ENCODE measurements at places on chromosomes 6 and 20.

GRCh38 chr6:38095054-38095453, 275.5 kb downstream of the ZFAND3 start:
- DNase-seq = no peak

DNA sequence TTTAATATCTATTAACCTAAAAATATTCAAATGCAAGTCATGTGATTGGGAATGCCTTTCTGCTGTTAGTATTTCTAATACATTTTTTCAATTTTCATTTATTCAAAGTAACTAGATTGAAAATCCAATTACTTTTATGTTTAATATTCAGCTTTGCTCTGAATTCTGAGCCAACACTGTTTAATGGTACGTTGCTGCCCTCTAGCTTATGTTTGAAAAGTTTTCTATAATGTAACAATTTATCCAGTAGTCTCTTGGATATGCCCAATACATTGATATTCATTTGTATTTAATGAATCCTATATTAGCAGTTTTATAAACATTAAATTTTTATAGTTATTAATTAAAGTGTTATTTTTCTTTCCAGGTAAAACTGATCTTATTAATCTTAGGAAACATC, 47.4 kb downstream of the LGSN start:
- no peak for DNase-seq

DNA sequence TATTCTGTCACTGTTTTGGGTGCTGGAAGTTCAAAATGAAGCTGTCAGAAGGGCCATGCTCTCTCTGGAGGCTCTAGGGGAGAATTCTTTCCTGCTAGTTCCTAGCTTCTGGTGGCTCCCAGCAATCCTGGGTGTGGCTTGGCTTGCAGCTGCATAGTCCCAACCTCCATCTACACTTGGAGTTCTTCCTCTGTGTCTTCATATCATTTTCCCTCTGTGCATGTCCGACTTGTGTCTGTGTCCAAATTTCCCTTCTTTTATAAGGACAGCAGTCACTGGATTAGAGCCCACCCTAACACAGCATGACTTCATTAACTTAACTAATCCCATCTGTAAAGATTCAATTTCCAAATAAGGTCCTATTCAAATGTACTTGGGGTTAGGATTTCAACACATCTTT, 23.3 kb upstream of the ENPP1 start:
- DNase-seq = no peak

DNA sequence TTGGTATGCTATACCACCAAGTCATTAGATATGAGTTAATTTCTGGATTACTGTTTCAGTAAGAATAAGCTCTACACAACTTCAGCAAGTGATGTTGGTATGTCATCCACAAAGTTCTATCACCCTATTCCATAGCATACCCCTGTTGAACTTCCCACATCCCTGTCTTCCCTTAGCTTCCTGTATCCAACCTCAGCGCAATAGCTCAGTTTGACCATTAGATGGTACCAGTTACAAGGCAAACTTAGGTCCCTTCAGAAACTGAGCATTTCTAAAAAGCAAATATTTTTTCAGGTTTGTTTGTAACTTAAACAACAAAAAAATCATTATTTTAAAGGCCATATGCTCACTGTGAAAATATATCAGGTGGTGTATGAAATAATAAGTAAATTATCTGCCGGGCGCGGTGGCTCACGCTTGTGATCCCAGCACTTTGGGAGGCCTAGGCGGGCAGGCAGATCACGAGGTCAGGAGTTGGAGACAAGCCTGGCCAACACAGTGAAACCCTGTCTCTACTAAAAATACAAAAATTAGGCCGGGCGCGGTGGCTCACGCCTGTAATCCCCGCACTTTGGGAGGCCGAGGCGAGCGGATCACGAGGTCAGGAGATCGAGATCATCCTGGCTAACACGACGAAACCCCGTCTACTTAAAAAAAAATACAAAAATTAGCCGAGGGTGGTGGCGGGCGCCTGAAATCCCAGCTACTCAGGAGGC, 8.8 kb upstream of the MOG start:
- no peak for DNase-seq

GRCh38 chr6:121694389-121694788, 258.9 kb downstream of the GJA1 start:
- no peak for DNase-seq

GRCh38 chr6:139584599-139584998, 210.2 kb upstream of the CITED2 start:
- no peak for DNase-seq

- no peak for DNase-seq
Observed at GRCh38 chr20:50077818-50078601, 34.9 kb downstream of the UBE2V1 start.

- DNase-seq = no peak
Observed at GRCh38 chr6:25354078-25354932, 75.1 kb downstream of the CARMIL1 start.

DNA sequence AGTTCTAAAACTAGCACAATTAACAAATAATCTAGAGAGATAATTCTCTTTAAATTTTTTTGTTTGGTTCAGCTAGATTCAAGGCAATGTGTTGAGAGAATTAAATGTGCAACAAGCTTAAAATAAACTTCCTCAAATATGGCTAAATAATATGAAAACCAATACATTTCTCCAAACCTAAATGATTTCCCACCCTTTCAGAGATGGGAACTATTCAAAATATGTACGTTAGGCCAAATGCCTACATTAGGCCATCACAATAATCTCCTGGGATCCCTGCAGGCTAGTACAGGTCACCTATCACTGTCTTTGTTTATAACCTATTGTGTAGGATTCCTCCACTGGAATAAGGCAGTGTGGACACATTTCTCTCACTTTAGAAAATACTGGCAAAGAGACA, 1.7 kb downstream of the FAXC start:
- no peak for DNase-seq

DNA sequence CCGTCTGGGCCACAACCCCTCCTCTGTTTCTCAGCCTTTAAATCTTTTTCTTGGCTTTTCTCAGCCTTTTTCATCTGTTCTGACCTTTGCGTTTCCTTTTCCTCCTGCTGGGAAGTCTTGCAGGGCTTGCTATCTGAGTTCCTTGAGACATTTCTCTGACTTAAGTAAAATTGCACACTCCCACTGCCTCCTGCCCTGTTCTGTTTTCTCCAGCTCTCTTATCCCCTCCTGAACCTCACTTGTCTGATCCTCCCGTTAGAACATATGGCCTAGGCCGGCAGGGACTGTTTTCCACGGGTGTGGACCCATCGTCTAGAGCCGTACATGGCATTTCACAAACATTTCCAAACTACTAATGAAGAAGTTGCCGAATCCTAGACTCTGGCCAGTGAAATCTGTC, 63.0 kb downstream of the ARID1B start:
- no peak for DNase-seq

DNA sequence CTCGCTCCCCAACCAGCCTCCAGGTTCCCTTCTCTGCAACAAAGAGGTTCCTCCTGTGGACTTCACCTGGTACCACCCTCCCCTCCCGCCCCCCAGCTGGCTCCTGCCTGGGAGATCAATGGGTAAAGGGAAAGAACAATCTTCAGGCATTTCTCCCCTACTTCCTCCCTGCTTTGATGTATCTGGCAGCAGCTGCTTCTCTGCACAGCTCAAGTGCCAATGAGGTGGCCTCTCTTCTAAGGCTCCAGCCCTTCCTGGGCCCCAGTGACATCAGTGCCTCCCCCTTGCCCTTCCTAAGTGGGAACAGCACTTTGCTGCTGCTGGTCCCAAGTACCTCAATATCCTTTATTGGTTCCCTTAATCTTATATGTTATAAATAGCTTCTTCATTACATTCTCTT, 23.5 kb downstream of the MOCS1 start:
- DNase-seq = no peak

GRCh38 chr20:56423211-56423610, 11.2 kb downstream of the CASS4 start:
- DNase-seq = no peak

- no peak for DNase-seq
Observed at GRCh38 chr20:57066126-57066900, 200.1 kb downstream of the BMP7 start.

GRCh38 chr6:128403618-128404444, 116.6 kb downstream of the PTPRK start:
- no peak for DNase-seq

DNA sequence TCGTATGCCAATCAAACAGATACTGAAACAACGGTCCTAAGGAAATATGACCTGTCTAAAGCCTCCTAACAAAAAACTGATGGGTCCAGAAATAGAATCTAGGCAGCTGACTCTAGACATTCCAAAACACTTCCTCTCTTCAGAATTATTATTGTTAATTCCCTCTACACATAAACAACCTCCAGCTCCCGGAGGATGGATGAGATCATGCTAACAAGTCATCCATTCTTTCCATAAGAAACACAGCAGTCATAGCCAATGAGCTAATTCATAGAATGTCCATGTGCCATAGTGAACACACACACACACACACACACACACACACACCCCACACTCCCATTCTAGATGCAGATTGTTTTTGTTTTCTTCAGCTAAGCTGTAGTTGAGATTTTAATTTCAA, 44.3 kb downstream of the HDGFL1 start:
- no peak for DNase-seq

DNA sequence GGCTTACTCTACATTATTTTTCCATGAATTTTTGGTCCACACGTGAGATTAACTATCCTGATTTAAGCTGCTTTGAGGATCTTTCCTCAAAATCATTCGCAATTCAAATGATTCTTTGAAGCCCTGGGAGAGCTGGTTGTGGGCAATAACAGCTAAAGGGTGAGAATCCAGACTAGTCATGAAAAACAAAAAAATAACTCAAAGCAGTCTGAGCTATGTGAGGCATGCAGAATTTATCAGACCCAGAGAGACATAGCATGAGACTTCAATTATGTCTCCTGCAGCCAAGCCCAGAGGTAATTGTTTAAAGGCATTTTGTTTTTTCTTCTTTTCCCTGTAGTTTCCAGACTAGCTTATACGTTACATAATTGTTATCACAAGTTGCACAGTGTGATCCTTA, 517.3 kb upstream of the PTCHD4 start:
- no peak for DNase-seq

DNA sequence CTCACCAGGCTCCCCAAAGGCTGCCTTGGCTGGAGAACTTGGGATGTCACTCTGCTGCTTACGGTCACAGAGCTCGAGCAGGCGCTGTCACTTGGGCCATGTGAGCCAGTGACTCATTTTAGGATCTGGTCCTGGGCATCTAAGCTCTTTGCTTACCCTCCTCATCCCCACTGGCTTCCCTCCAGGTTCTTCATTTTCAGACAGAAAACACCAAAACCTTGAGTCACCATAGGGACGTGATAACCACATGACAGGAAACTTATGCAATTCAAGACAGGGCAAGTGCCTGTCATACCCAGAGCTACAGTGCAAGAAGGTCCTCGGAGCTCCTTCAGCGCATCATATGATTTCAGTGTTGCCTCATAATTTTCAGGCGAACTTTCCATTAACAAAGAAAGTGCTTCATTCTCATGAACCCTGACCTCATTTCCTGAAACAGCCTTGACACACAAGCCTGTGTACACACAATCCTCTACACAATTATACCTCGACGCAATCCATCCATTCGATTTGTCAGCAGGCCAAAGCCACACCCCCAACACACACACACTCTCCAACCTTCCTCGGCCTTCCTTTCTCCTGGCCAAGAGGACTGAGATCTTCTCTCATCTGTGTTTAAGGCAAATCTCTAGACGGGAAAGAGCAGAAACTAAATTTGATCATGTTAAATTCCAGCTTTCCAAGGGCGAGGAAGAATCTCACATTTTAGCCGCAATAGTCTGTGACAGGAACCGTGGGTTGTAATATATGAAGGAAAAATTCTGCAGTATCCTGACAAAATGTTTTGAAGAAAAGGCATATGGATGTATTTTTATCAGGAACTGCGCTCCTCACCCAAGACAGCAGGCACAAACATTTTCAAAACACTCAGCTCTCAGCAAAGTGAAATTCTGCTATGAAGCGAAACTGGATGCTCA, 25.3 kb downstream of the TBC1D7 start:
- DNase-seq = no peak

DNA sequence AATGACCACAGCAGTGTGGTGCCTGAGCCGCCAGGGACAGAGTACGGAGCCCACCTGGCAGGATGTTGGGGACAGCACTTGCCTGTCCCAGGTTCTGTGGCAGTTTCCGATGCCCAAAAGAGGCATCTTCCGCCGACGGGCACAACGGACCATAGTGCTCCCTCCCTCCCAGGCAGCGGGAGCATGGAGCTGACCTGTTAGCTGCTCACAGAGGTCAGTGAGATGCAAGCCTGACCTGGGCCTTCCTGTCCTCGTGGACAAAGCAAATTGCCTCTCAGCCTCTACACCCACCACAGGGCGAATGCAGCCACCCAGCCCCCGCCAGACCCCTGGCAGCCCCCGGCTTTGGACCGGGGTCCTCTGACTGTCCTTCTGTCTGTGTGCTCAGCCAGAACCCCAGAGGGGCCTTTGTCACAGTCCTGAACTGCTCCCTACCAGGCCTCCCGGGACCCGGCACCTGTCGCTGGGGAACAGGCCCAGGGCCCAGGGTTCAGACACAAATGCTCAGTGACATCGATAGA, 16.2 kb upstream of the FRMD1 start:
- DNase-seq = no peak

- DNase-seq = no peak
Observed at GRCh38 chr6:142925575-142926110, 19.3 kb downstream of the HIVEP2 start.

DNA sequence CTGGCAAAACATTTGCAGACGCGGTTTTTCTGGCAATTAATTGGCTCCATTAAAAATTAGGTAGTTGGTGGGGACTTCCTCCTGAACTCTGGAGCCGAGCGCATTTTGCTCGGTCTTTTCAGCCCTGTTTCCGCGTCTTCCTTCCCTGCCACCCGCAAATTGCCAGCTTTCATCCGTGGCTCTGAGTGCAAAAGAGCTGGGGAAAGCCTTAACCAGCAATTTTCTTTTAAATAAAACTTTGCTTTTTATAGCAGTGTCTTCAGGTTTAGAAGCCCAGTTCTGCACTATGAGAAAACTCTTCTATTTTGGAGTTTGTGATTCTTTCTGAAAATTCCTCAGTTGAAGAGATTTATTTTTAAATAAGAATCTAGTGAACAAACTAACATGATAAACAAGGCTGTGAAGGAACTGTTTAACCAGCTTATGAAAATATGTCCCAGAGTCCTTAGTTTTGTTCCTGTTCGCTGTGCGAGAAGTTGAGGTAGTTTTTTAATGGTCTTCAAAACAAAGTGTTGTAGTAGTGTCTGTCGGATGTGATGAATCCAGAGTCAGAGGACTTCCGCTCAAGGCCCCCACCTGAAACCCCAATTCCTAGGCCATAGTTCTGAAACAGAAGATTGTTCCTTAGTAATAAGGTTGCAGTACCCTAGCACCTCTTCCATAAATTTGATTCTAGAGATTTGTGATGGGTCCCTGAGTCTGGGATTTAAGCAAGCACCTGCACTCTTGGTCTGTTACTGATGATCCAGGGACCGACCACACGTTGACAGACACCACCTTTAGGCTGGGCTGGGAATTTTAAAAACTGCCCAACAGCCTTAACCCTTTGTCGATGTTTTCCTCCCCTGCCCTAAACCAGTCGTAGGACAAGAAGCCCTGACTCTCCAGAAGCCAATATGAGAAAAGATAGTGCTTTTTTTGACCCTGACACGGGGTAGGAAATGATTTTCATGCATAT, 950 bp downstream of the KCTD20 start:
- DNase-seq = peak; percentile 74

- DNase-seq = peak; percentile 90
Observed at GRCh38 chr6:41028561-41029412, 10.2 kb downstream of the UNC5CL start.

- DNase-seq = no peak
Observed at GRCh38 chr6:112348891-112349635, 1.9 kb downstream of the RFPL4B start.
